ENCODE measurements at places on chromosomes 11 and 22. TPM values are rescaled to one million over a fixed set of nuclear protein-coding genes. Genes with fewer than 3 reads are reported as not detected.

Gene STK33
- total RNA-seq: 2.2 TPM

GRCh38 chr22:28068826-28069225 lies 149.8 kb upstream of the PITPNB start:
- no peak overlapping the region for H3K4me3 ChIP-seq
- peaks cover 5% of the 10 kb centered on the region for H3K27me3 ChIP-seq
- H3K4me1 ChIP-seq: no peaks in the 10 kb centered on the region
- no peak overlapping the region for H3K27ac ChIP-seq

Gene NTM
- not detected for total RNA-seq

GRCh38 chr11:77771135-77771534 lies 49.4 kb downstream of the RSF1 start:
- no peak overlapping the region for H3K27ac ChIP-seq
- H3K27me3 ChIP-seq: no peaks in the 10 kb centered on the region
- peaks cover 10% of the 10 kb centered on the region for H3K4me1 ChIP-seq
- H3K36me3 ChIP-seq: peaks cover 4% of the 10 kb centered on the region

DNA sequence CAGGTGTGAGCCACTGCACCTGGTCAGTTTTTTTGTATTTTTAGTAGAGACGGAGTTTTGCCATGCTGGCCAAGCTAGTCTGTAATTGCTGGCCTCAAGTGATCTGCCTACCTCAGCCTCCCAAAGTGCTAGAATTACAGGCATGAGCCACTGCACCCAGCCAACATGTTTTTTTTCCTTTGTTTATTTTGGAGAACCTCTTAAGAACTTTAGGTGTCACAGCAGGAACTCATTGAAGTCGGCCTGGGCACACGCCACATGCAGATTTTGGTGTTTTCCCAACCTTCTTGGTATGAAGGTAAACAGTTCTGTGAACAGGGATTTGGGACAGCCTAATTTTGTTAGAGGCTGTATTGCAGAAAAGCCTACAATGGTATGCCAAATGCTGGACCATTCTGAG lies 9.4 kb downstream of the DIXDC1 start:
- no peak overlapping the region for H3K4me3 ChIP-seq
- H3K36me3 ChIP-seq: no peaks in the 10 kb centered on the region
- H3K27ac ChIP-seq: no peak overlapping the region
- no peak for DNase-seq
- H3K4me1 ChIP-seq: peaks cover 13% of the 10 kb centered on the region
- peaks cover 2% of the 10 kb centered on the region for H3K27me3 ChIP-seq

DNA sequence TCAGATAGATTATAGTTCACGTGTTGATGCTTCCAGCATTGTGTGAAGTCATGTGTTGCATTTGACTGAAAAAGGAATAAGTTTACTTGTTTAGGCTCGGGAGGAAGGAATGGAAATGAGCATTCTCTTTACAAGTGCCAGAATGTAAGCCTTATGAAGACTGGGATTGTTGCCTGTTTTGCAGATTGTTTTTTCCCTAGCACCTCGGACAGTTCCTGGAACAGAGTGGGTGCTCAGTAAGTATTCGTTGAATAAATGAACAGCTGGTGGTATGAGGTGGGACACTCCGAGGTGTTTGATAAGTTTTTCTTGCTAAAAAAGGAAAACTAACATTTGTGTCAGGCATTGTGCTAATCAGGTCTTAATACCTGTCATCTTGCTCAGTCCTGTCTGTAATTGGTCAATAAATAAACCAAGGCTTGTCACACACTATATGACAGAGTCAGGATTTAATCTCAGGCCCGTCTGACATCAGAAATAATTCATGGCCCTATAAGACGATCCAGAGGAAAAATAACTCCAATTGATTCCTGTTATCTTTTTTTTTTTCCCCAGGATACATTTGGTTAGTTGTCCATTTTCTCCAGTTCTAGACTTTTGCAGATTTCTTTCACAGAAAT lies 304.7 kb downstream of the NELL1 start:
- H3K36me3 ChIP-seq: no peaks in the 10 kb centered on the region
- DNase-seq: no peak
- H3K27ac ChIP-seq: no peak overlapping the region
- H3K27me3 ChIP-seq: no peaks in the 10 kb centered on the region
- H3K4me3 ChIP-seq: no peak overlapping the region

- H3K27me3 ChIP-seq: no peaks in the 10 kb centered on the region
- H3K27ac ChIP-seq: no peak overlapping the region
- no peak overlapping the region for H3K4me3 ChIP-seq
- no peaks in the 10 kb centered on the region for H3K36me3 ChIP-seq
- no peak for DNase-seq
- no peaks in the 10 kb centered on the region for H3K4me1 ChIP-seq
Measured at GRCh38 chr11:115060840-115061239, 382.5 kb downstream of the NXPE2 start.

Gene TMEM80
- 39.7 TPM for total RNA-seq

Gene VSIG10L2
- not detected for total RNA-seq

- no peaks in the 10 kb centered on the region for H3K4me1 ChIP-seq
- no peak overlapping the region for H3K4me3 ChIP-seq
- H3K27me3 ChIP-seq: no peaks in the 10 kb centered on the region
- H3K36me3 ChIP-seq: no peaks in the 10 kb centered on the region
- DNase-seq: no peak
- no peak overlapping the region for H3K27ac ChIP-seq
Measured at GRCh38 chr11:115244296-115244695, 259.9 kb downstream of the CADM1 start.

Gene OR51G2
- not detected for total RNA-seq

Gene CHADL
- total RNA-seq: 0.45 TPM

Gene OR1S1
- total RNA-seq: not detected

GRCh38 chr22:36763576-36763975 lies 12.3 kb downstream of the IFT27 start:
- no peaks in the 10 kb centered on the region for H3K4me1 ChIP-seq
- no peaks in the 10 kb centered on the region for H3K36me3 ChIP-seq
- H3K27me3 ChIP-seq: no peaks in the 10 kb centered on the region
- H3K4me3 ChIP-seq: no peak overlapping the region

DNA sequence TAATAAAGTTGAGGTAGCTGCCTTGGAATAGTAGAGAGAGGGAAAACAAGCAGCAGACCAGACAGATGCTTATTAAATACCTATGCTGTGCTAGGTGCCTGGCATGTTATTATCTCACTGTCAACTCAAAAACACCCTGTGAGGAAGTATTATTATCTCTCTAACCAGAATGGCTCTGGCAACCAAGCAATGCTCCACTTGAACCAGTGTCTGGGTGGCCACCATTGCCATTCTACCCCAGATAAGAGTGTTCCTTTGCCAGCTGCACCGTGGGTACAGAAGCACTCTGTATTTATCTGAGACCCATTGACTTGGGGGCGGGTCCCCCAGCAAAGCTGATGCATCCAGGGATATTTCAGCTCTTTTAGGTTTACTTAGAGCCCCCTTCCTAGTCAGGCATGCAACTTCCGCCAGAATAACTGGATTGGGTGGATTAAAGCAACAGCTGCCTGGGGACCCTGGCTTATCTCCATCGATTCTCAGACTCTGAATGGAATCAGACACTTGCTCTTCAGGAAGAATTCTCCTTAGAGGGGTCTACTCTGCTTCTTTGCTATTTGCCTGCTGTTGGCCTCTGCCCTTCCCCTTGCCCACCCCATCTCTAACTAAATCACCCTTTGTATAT lies 49.1 kb downstream of the RCN1 start:
- peaks cover 3% of the 10 kb centered on the region for H3K27me3 ChIP-seq
- no peaks in the 10 kb centered on the region for H3K4me1 ChIP-seq
- no peak for DNase-seq
- H3K27ac ChIP-seq: no peak overlapping the region

Gene CLDN5
- total RNA-seq: not detected

Gene NXPE1
- total RNA-seq: not detected

DNA sequence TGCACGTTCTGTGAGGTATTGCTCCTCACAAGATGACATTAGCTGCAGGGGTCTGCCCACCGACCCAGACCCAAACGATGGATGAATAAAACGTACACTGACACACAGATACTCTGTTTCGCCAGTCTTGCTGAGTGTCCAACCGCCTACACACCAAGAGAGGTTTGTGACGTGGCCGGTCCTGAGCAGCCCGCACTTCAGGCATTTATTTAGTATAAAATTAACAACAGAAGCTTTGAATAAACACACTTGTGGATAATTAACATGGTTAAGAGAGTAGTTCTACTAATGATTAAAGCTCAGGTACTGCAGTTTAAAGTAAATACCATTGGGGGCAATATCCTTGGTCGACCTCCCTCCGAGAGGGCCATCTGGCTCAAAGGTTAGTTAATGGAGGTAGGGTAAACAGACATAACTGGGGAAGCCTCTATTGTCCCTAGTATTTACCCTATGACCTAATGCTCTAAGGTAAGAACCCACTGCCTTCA lies 75.7 kb downstream of the CCDC83 start:
- H3K36me3 ChIP-seq: peaks cover 2% of the 10 kb centered on the region
- H3K4me3 ChIP-seq: no peak overlapping the region
- no peak overlapping the region for H3K27ac ChIP-seq
- H3K4me1 ChIP-seq: no peaks in the 10 kb centered on the region
- no peak for DNase-seq

DNA sequence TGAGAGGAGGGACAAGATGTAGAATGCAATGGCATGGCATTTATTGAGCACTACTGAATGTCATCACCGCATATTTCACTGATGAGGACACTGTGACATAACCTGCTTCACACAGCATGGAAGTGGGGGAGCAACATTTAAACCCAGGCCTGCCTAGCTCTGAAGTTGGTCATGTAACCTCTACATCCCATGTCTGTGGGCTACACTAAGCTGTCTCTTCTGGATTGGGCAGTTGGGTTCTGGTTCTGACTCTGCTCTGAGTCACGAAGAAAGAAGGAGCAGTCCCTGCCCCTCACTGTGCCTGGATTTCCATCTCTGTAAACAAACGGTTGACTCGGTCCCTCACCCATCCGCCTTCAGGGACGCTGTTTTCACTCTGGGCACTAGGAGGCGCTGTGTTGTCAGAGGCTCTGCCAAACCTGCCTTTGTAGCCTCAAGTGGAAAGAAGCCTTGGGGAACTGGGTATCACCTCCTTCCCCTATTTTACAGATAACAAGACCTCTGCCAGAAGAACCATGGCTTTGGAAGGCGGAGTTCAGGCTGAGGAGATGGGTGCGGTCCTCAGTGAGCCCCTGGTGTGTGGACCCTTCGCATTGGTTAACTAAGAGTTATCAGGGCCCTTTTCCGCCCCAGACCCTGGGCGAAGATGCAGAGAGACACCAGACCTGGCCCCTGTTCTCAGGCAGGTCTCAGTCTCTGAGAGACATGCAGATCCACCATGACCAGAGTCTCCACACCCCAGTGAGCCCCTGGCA lies 12.7 kb upstream of the ARHGEF17 start:
- no peaks in the 10 kb centered on the region for H3K4me1 ChIP-seq
- H3K27ac ChIP-seq: no peak overlapping the region
- no peak overlapping the region for H3K4me3 ChIP-seq
- H3K27me3 ChIP-seq: peaks cover 10% of the 10 kb centered on the region
- DNase-seq: peak; percentile 82

Gene PRG3
- not detected for total RNA-seq

DNA sequence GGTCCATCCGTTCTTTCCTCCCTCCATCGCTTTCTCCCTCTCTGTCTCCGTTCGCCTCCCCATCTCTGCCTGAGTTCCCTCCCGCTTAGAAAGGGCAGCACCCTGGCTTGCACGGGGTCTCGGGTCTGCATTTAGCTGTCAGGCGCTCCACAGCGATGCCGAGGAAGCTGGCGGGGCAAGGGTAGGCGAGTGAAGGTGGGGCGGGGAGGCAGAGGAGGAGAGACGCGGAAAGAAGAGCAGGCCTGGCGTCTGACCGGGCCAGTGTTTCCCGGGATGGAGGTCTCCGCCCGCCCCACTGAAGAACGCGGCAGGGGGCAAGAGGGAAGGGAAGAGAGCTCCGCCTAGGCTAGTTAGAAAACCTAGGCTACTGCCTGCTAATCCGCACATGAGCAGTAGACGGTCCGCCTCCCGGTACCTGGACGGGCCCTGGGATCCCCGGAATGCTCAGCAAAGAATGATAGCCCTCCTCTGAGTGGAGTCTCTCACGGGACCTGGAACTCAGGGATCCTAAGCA lies 3922.5 kb upstream of the OR11H1 start:
- H3K27ac ChIP-seq: no peak overlapping the region
- peaks cover 2% of the 10 kb centered on the region for H3K36me3 ChIP-seq
- no peak overlapping the region for H3K4me3 ChIP-seq
- DNase-seq: no peak
- no peaks in the 10 kb centered on the region for H3K27me3 ChIP-seq

DNA sequence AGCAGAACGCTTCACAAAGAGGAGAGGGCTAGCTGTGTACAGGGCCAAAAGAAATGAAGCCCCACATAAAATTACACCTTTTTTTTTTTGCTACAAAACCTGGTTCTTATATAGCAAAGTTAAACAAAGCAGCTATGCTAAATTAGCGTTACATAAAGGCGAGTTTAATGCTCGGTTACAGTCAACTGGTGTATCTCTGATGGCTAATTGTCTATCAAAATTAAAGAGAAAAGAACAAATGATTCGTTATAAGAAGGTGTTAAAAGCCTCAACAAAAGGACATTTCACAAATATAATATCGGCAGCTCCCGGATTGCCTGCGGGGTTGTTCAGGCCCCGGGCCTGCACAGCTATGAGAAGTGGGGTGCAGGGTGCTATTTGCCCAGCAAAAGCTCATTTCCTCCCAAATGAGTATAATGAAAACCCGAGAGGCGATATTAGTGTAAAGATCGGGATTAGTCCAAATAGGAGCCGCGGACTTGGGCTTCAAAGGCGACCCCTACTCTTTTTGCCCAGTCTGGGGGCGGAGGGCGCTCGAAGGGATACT lies 13.3 kb upstream of the PAX6 start:
- H3K27me3 ChIP-seq: peaks cover 90% of the 10 kb centered on the region
- peaks cover 11% of the 10 kb centered on the region for H3K4me1 ChIP-seq
- peak overlapping the region; percentile 76 for H3K27ac ChIP-seq
- DNase-seq: no peak
- H3K36me3 ChIP-seq: peaks cover 2% of the 10 kb centered on the region

GRCh38 chr11:77201370-77201769 lies 73.3 kb downstream of the MYO7A start:
- peaks cover 2% of the 10 kb centered on the region for H3K4me1 ChIP-seq
- H3K4me3 ChIP-seq: no peak overlapping the region
- H3K27me3 ChIP-seq: peaks cover under 1% of the 10 kb centered on the region
- no peaks in the 10 kb centered on the region for H3K36me3 ChIP-seq
- no peak overlapping the region for H3K27ac ChIP-seq

- no peaks in the 10 kb centered on the region for H3K36me3 ChIP-seq
- no peak overlapping the region for H3K4me3 ChIP-seq
- peaks cover 5% of the 10 kb centered on the region for H3K4me1 ChIP-seq
- DNase-seq: peak; percentile 24
- no peak overlapping the region for H3K27ac ChIP-seq
Measured at GRCh38 chr11:73186294-73186850, 31.7 kb upstream of the P2RY2 start.

DNA sequence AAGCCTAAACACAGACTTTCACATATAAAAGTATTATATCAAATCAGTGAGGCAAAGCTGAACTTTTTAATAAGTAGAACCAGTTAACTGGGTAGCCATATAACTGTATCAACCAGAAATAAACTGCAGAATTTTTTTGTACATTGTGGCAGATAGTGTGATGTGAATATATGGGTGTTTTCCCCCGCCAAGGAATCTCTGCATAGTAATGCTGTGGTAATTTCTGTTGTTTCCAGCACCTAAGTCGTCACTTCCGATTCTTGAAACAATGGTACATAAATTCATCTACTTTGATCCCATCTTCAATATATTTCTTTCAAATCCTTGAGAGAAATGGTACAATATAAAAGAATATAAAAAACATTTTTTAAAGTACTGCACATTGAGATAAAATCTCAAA lies 39.6 kb downstream of the NARS2 start:
- peaks cover 4% of the 10 kb centered on the region for H3K4me1 ChIP-seq
- H3K4me3 ChIP-seq: no peak overlapping the region
- H3K36me3 ChIP-seq: peaks cover 16% of the 10 kb centered on the region
- no peak for DNase-seq
- H3K27me3 ChIP-seq: no peaks in the 10 kb centered on the region

GRCh38 chr22:38162881-38163843 lies 18.5 kb downstream of the PLA2G6 start:
- no peak overlapping the region for H3K4me3 ChIP-seq
- H3K4me1 ChIP-seq: peaks cover 16% of the 10 kb centered on the region
- no peaks in the 10 kb centered on the region for H3K27me3 ChIP-seq
- no peak for DNase-seq
- H3K27ac ChIP-seq: no peak overlapping the region
